Left lung (tissue), 14 donors: ENCODE measurements at places on chromosomes 4 and X. TPM values are rescaled to one million over a fixed set of nuclear protein-coding genes. Genes with fewer than 3 reads are reported as not detected.

- H3K36me3 ChIP-seq: no peaks in the 10 kb centered on the region
- H3K4me3 ChIP-seq: peak within 1 kb of the TSS; percentile 32
- no peaks in the 10 kb centered on the region for H3K27me3 ChIP-seq
- peak; percentile 66 for DNase-seq
Observed at GRCh38 chrX:102720237-102721168, at the start of gene GPRASP3. GPRASP3 (plus strand) TSS chrX:102720743; CDS start chrX:102748996, 28,253 bp downstream.

DNA sequence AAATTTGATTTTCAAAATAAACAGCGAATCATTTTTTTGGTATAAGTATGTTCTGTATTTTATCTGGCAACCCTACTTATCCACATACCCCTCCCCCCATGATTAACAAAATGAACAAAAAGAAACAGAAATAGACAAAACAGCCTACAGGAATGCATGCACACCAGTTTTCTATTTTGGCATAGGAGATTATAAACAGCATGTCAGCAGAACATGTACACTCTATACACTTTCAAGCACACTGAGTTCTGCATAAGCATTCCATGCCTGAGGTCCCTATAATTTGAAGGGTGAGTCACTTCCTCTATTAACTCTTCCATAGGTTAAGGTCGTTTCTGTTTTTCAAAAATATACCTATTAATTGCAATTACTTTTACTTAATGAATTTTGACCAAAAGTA is 28.0 kb upstream of the ZNF280C start:
- DNase-seq: no peak
- H3K4me3 ChIP-seq: no peak overlapping the region
- H3K27ac ChIP-seq: no peak overlapping the region
- no peaks in the 10 kb centered on the region for H3K4me1 ChIP-seq
- H3K36me3 ChIP-seq: no peaks in the 10 kb centered on the region
- no peaks in the 10 kb centered on the region for H3K27me3 ChIP-seq

DNA sequence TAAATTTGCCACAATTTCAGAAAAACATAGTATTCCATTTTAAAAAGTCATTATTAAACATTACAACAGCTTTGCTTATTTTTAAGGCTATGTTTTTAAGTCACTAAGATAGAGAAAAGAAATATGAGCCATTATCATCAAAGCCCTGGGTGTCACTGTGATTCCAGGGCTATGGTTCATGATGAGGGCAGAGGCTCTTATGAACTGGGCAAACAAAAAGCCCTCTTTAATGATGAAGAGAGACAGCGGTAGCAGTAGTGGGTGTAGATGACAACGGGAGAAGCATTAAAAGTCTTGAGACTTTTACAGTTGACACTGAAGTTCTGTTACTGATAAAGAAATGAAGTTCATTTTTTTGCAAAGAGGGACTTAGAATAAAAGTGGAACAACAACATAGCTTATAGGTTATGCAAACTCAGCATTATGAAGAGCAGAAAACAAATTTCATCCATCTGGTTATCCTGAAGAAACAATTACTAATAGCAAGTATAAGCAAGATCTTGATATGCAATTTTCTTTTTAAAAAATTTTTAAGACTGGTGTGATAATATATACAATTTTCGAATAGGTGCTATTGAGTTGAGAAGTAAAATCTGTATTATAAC is 202.7 kb upstream of the ETNPPL start:
- no peaks in the 10 kb centered on the region for H3K27me3 ChIP-seq
- no peak for DNase-seq

Gene GABRQ
- not detected for total RNA-seq

Gene FGF16
- not detected for total RNA-seq

Gene SPATA4
- 0.84 TPM for total RNA-seq
